ENCODE measurements at places on chromosomes 11 and 22.

DNA sequence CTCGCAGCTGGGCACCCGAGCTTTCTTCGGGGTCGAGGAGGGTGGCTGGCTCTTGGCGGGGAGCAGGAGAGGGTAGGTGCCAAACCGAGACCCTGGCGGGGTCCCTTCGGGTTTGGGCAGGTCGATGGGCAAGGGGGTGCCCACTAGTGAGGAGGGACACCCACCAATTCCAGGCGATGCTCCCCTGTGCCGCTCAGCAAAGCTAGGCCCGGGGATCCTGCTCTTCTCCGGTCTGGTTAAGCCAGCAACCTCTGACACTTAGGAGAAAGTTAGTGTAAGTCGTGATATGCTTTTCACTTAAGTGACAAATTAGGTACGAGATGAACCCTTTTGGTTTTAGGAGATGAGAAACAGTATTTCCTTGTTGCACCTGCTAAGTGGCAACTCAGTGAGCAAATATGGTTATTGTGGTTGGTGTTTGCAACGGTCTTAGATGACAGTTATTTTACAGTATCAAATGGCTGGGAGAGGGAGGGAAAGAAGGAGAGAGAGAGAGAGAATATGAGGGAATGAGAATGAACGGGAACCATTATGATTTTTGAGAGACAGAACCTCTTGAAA, 565 bp downstream of the NUCB2 start:
- DNase-seq: peak; percentile 66

DNA sequence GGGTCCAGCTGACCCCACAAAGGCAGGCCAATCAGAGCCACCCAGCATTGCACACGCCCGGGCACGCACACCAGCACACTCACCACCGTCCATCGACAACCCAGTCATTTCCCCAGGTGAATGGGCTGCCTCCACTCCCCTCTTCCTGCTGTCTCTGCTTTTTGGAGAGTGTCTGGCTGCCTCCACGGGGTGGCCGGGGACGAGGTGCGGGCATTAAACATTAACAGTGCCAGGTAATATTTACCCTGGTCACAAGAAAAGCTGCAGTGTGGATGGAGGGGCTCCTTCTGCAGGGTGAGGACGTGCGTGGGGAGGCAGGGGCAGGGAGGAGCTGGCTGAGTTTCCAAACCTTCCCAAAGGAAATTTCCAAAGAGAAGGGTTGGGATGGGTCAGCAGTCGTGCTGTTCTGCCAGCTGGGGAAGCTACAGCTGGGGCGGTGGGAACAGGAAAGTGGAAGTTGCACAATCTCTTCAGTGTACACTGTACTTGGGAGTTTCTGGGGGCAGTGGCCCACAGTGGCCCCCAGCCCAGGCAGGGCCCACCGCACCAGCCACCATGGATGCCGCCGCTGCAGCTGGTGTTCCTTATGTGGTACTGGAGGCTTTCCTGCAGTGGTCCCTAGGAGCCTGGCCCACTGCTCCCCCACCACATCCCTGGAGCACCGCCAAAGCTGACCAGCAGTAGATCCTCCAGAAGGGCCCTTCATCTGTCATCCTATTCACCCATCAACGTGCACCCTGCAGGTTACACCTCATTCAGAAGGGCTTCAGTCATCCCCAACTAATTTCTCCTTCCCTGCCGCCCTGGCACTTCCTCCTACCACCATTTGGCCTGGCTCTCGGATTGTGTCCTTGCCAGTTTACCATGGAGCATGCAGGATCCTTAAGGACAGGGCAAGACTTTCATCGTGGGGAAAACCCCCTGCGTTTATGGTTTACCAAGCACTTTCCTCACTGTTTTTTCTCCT, at the start of gene FXYD2:
Gene FXYD2 (minus strand): TSS at position 174 of the 967 bp plus-strand sequence. CDS start 66 bp downstream, at position 108.
- no peak for DNase-seq

DNA sequence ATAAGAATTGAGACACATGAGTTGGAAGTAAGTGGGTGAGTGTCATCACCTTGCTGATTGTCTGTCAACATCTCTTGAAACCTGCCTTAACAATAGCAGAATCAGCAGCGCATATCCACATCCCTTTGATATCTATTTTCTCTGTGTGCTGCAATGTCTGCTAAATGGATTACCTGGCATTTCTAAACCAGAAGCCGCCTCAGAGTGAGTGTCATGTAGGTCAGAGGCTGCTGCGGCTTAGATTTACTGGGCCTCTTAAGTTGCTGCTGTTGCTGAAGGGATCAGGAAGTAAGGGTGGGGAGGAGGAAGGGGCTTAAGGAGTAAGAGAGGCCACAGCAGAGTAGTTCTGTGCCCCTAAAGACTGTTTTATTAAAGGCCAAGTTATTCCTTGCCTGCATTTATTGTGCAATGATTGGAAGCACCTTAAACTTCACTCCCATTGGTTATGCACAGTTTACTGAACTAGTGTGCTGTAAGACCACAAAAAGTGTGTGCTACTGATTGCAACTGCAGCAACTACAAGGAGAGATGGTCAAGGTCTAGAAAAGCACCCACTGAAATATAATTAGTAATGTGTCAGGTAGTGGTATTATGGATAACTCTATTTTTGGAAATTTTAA, 29.8 kb upstream of the TMEM41B start:
- no peak for DNase-seq

GRCh38 chr11:44189986-44190882, 94.8 kb downstream of the EXT2 start:
- DNase-seq: no peak

DNA sequence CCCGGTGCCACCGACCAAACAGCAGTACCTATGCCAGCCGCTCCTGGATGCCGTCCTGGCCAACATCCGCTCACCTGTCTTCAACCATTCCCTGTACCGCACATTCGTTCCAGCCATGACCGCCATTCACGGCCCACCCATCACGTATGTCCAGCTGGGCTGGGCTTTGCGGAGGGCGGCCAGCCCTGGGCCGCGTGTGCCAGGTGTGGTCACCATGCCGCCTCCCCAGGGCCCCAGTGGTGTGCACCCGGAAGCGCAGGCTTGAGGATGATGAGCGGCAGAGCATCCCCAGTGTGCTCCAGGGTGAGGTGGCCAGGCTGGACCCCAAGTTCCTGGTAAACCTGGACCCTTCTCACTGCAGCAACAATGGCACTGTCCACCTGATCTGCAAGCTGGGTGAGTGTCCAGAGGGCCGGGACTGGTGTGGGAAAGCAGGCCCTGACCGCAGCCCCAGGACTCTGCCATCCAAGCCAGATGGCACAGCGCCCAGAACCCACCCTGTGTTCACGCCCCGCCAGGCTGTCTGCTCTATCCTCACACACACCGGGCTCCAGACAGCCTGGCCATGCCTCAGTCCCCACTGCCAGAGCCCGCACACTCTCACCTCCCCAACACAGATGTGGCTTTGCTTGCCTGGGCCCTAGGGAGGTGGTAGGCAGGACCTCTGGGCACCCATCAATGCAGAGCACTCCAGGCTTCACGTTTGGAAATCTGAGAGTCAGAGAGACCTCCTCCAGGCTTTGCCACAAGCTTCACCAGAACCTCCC, 77.6 kb downstream of the MED15 start:
- no peak for DNase-seq

- no peak for DNase-seq
These were observed 21.0 kb upstream of the AMOTL1 start for GRCh38 chr11:94747146-94747545.

DNA sequence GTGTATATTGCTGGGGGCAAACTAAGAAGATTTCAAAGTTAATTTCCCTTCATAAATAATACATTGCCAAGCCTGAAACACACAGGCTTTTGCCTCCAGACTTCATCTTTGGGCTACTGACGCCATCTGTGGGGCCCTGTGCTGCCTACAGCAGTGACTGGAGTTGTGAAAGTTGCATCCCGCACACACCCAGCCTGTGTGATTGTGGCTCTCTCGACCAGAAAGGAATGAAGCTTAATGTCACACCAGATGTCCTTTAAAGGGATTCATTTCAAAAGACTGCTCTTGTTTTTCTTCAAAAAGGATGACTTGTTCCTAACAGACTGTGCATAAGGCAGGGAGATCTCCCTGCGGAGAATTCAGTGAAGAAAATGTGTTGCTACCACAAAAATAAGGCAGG, 210.5 kb downstream of the FAM181B start:
- DNase-seq: no peak

DNA sequence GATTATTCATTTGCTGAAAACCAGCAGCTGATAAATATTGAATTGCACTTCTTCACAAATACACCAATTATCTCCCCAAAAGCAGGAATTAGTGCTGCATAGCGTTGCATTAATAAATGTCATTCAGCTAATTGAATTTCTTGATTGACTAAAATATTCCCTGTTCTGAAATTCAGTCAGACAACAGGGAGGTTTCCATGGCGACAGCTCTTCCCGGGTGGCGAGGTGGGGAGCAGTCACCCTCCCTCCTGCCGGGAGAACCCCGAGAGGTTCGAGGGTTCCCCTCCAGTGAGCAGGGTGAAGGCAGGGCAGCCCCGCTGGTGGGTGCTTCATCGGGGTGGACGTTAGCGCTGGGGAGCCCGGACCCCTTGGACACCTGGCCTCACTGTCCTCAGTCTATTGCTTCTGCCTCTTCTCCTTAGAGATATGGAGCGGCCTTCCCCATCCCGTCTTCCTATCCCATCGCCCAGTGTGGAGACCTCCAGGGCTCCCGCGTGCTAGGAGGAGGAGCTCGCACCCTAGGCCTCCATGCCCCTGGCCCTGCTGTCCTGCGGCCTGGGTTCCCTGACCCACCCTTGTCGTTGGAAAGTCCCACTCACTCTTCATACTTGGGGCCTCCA, 983.5 kb downstream of the BRD1 start:
- DNase-seq: no peak

GRCh38 chr22:36379593-36380361, 8.0 kb downstream of the MYH9 start:
- DNase-seq: peak; percentile 50

- peak; percentile 11 for DNase-seq
These were observed 63.7 kb downstream of the RAB30 start for GRCh38 chr11:83007909-83008580.

DNA sequence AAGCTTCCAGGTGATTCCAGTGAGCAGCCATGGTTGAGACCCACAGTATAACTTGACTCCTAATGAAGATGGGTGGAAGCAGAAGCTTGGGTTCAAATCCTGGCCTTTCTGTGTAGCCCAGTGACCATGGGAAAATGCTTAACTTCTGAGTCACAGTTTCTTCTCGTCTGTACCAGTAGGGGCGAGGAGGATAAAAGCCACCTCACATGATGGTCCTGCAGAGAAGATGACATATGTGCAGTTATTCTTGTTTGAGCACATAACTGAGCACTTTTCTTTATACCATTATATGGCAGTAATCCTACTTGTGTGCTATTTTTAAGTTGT, 4.9 kb downstream of the TMEM109 start:
- no peak for DNase-seq

DNA sequence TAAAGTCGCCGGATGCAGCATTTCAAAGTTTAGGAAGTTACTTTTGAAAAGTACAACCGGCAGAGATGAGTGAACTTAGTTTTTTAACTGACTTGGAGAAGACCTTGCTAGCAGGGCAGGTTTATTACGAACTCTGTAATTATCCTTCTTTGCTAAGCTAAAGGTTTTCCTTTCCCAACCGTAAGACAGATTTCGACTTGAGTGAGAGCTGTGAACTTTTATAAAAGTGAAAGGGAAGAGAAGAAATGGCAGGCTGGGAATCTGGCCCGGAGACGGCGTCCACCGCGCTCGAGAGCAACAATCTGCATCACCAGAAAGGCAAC, 659 bp upstream of the TEAD1 start:
- DNase-seq: no peak

DNA sequence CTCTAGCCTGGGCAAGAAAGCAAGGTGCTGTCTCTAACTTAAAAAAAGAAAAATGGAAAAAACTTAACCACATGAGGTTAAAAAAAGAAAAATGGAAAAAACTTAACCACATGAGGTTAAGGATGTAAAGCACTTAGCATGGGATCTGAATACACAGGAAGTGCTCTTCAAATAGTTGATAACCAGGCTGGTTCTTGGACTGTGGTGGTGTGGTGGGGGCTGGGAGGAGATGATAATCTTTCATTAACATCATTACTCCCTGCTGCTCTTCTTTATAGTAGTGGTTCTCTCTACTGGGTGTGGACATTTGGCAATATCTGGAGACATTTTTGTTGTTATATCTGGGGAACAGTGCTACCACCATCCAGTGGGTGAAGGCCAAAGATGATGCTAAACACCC, 88.4 kb downstream of the TTC17 start:
- DNase-seq: peak; percentile 3

- peak; percentile 62 for DNase-seq
These were observed 10.4 kb upstream of the MRPL17 start for GRCh38 chr11:6693342-6694228.

GRCh38 chr11:26442131-26442530, 110.2 kb downstream of the ANO3 start:
- DNase-seq: no peak

GRCh38 chr11:45382133-45382878, 96.2 kb upstream of the SYT13 start:
- DNase-seq: no peak

GRCh38 chr11:66011239-66011784, 496 bp upstream of the CST6 start:
- DNase-seq: no peak

DNA sequence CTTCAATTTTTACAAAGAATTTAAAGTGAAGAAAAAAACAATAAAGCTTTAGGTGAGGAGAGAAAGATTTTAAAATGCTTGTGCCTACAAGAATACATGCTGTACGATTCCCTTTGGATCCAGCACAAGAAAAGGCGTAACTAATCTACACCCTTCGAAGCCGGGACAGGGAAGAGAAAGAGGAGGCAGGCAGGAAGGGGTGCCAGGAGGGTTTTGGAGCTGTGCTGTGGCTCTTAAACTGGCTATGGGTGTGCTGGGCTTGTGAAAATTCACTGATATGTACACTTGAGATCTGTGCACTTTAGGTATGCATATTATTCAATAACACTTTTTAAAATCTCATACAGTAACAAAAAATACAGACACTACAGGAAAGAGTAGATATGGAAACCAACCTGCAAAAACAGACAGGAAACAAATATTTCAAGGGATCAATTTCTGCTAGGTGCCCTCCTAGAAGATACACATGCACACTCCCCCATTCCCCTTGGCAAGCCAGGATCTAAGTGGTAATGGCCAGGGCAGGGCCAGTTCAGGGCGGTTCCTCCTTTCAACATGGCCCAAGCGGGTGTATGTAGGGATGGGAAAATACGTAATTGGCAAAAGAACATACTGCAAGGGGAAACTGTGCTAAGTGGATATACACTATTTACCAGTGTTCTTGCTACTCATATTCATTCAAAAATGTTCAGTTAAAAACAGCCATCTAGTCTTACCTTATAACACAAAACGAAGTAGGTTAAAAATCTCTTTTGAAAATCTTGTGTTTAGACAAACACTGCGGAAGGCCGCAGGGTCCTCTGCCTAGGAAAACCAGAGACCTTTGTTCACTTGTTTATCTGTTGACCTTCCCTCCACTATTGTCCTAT, 54.2 kb downstream of the PACSIN2 start:
- no peak for DNase-seq

GRCh38 chr11:108751444-108751843, 86.6 kb downstream of the DDX10 start:
- DNase-seq: no peak

GRCh38 chr11:72807792-72808191, 6.4 kb upstream of the ATG16L2 start:
- no peak for DNase-seq

GRCh38 chr22:41347066-41347859, 34.5 kb upstream of the TEF start:
- DNase-seq: no peak

GRCh38 chr11:112177589-112177988, 2.3 kb downstream of the BCO2 start:
- no peak for DNase-seq

- no peak for DNase-seq
These were observed 21.4 kb upstream of the ACER3 start for GRCh38 chr11:76839311-76839710.

Measured in activated CD4-positive, alpha-beta T cell treated with anti-CD3 and anti-CD28 coated beads, Interleukin-2, Interleukin-4, amounts not matched to agents 100 ng/mL and 50 ng/mL, durations not matched to agents 16 hours and 8 hours (primary cell).